ENCODE measurements at places on chromosomes 1 and 21.

DNA sequence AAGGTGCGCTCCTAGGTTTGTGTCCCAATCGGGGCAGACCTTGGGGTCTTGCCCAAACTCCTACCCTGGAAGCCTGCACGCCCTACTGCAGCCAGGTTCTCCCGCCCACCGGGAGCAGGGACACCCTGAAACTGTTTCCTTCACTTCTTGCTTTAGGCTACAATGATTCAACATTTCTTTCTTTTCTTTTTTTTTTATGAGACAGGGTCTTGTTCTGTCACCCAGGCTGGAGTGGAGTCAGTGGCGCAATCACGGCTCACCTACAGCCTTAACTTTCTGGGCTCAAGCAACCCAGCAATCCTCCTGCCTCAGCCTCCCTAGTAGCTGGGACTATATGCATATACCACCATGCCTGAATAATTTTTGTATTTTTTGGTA lies 75.8 kb downstream of the ITPKB start:
- no peak for DNase-seq

GRCh38 chr1:236753516-236753915 lies 41.6 kb upstream of the MTR start:
- no peak for DNase-seq

- peak; percentile 54 for DNase-seq
Measured at GRCh38 chr1:83790446-83790845, 208.5 kb downstream of the TTLL7 start.

- DNase-seq = peak; percentile 72
Measured at GRCh38 chr1:24930260-24931145, at the start of gene RUNX3. RUNX3 (minus strand) TSS chr1:24930276; CDS start chr1:24929868, 408 bp downstream.

- DNase-seq = no peak
Measured at GRCh38 chr1:161173711-161174110, 3.6 kb downstream of the B4GALT3 start.

DNA sequence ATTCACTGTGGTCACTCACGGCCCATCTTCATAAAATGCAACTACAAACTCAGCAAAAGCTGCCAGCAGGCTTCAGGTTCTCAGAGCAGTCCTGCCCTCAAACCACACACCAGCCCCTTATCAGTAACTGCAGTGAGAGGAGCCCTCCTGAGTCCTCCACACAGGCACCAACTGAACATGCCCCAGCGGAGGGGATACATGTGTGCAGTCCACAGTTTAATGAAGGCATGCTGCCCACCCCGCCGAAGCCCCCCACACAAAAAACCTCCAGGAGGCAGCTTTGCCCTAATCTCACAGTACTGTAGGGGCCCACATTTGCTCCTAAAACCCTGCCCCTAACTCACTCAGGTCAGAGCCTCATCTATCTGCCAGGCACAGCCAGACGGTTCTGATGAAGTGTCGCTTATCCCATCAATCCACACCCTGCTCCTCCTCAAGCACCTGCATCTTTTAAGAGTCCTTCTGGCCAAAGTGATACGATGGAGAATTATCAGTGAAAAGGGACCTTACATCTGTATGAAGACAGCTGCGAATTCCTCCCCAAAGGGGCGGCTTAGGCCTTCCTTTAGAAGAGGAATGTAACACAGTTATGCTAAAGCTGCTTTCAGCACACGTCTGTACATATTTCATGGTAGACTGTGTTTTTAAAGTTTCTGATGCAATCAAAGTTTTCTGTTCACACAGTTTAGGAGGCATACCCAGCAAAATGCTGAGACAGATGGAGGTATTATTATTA lies 3.5 kb downstream of the ABCB10 start:
- DNase-seq = peak; percentile 36

DNA sequence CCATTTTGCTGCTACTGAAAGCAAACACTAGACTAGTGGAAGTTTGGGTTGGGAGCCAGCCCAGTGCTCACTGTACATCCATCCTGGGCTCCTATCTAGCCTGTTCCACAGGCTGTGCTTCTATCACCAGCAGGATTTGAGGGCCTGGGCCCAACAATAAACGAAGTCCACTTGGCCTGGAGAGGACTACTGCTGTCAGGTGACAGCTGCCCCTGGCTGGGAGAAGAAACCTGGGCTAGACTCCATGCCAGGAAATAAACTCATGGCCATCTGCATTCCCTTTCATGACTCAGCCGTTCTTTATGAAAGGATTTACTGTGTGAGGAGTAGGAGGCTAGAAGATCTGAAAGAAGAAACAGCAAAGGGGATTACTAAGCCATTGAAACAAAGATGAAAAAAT lies 35.5 kb downstream of the COLGALT2 start:
- peak; percentile 88 for DNase-seq

- peak; percentile 83 for DNase-seq
Measured at GRCh38 chr1:9004700-9005394, 21.4 kb downstream of the SLC2A7 start.

GRCh38 chr1:208007319-208007937 lies 96.5 kb upstream of the CD34 start:
- DNase-seq = no peak

GRCh38 chr1:243849421-243850201 lies 432 bp downstream of the AKT3 start:
- no peak for DNase-seq

DNA sequence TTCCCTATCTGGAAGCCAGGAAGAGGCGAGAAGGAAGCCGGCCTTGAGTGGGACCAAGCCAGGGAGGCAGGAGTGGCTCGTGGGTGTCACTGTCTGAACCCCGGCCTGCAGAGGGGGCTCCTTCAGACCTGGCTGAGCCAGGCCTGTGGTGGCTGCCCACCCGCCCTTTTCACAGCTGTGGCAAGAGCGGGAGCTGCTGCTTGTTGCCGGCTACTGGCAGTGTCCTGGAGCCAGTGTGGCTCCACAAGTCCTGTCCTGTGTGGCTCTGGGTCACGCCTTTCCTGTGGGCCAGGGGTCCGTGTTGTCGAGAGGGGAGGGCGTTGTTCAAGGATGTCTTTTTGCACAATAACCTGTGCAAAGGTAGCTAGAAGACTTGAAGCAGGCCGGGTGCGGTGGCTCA lies 1.3 kb downstream of the PFKL start:
- no peak for DNase-seq

- DNase-seq = peak; percentile 15
Measured at GRCh38 chr1:84570436-84571149, 3.6 kb downstream of the CTBS start.

DNA sequence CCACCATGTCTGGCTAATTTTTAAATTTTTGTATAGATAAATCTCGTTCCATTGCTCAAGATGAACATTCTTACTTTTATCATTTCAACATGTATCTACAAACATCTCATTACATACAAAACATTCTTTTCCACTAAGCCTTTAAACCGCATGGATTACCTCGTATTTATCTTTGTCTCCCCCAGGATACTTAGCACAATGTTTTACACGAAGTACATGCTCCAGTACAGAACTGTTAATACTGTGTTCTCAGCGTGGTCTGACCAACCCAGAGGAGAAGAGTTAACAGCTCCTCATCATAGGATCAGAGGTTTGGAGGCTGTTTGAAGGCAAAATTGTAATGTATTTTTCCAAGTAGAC lies 7.4 kb downstream of the PIK3C2B start:
- peak; percentile 42 for DNase-seq

DNA sequence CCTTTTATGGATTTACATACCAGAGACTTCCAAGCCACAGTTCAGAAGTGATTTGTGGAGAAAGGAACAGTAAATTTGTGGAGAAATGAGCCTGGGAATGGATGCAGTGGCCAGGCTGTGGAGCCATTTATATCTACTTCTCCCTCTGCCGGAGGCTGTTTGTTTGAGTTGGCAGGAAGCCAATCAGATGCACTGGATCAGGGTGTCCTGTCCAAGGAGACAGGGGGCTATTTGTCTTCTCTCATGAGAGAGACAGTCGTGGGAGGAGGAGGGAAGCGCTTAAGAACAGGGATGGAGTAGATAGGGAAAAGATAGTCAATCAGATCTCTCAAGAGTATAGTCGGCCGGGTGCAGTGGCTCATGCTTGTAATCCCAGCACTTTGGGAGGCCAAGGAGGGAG lies 2.8 kb upstream of the HAPLN2 start:
- DNase-seq = peak; percentile 56

- DNase-seq = no peak
Measured at GRCh38 chr1:21352586-21352985, 62.3 kb upstream of the ECE1 start.

DNA sequence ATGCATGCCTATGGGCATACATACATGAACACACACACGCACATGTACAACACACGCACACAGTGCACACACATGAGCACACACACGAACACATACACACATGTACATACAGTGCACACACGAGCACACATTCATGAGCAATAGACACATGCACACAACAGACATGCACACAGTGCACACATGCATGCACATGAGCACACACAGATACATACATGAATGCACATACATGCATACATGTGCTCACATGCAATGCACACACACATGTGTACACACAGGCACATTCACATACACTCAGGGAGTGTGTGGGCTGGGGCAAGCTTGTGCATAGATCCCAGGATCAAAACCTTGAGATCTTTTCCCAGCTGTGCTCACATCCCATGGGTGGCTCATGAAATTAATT lies 18.9 kb downstream of the CRYAA start:
- DNase-seq = no peak
